Tibial nerve (tissue), 4 donors: ENCODE measurements at places on chromosomes 3 and 15. TPM values are rescaled to one million over a fixed set of nuclear protein-coding genes. Genes with fewer than 3 reads are reported as not detected.

NANOGP8 gene
- 9.4 TPM for total RNA-seq

TMEM40 gene
- total RNA-seq = not detected

P2RY12 gene
- total RNA-seq = 11.5 TPM

AHSG gene
- total RNA-seq = not detected

DNA sequence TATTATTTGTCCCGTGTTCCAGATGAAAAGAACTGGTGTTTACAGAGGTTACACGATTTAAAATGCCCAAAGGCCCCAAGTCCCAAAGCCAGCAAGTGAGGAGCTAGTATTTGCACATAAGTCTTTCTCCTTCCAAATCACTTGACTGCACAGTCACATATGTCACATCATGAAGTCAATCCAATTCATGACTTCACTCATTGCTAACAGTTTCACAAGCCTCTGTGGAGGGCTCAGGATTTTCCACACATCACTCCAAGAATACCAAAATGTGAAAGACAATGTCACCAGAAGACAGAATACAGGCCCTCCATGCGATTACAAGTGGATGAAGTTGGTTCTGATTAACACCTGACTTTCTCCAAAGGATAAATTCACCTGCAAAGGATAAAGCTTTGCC lies 283.1 kb upstream of the UBE2E2 start:
- no peak overlapping the region for H3K4me3 ChIP-seq
- H3K27ac ChIP-seq = no peak overlapping the region
- no peaks in the 10 kb centered on the region for H3K36me3 ChIP-seq
- no peak for DNase-seq
- H3K27me3 ChIP-seq = no peaks in the 10 kb centered on the region
- H3K4me1 ChIP-seq = no peaks in the 10 kb centered on the region

DNA sequence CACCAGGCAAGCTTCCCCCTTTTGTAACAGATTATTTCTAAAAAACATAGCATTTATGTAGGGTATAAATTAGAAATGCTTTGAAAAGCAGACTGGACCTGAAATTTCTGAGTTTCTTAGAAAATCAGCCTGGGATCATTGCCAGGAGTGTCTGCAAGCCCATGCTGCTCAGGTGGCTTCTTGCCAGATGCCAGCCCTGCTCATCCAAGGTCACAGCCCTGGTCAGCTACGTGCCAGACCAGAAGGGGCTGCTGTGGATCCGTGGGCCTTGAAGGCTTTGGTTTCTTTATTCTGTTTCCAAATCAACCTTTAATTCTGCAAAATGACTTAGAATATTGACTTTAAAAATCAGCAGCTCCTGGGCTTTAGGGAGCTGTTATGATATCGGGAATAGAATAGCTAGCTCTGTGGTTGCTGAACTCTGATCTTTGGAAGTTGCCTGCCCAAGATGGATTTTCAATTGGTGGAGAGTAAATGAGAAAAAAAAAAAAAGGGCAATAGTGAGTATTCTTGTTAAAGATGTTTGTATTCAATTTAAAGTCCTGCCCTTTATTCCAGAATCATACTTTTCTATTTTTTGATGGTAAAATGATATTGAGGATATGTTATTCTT lies 370.1 kb upstream of the ONECUT1 start:
- H3K4me3 ChIP-seq = no peak overlapping the region
- H3K27me3 ChIP-seq = no peaks in the 10 kb centered on the region
- no peaks in the 10 kb centered on the region for H3K36me3 ChIP-seq
- H3K27ac ChIP-seq = no peak overlapping the region
- no peak for DNase-seq

GRCh38 chr15:67358812-67359211 lies 104.2 kb downstream of the IQCH start:
- H3K36me3 ChIP-seq = no peaks in the 10 kb centered on the region
- no peaks in the 10 kb centered on the region for H3K4me1 ChIP-seq
- no peaks in the 10 kb centered on the region for H3K27me3 ChIP-seq
- DNase-seq = no peak

- no peaks in the 10 kb centered on the region for H3K36me3 ChIP-seq
- H3K4me3 ChIP-seq = no peak overlapping the region
- no peak overlapping the region for H3K27ac ChIP-seq
- H3K27me3 ChIP-seq = no peaks in the 10 kb centered on the region
- H3K4me1 ChIP-seq = no peaks in the 10 kb centered on the region
- no peak for DNase-seq
These were observed 88.3 kb upstream of the MYRIP start for GRCh38 chr3:39721076-39721475.

GRCh38 chr3:181555681-181556080 lies 156.0 kb upstream of the SOX2 start:
- H3K27ac ChIP-seq = no peak overlapping the region
- no peak for DNase-seq
- no peaks in the 10 kb centered on the region for H3K27me3 ChIP-seq
- H3K36me3 ChIP-seq = no peaks in the 10 kb centered on the region

- no peak for DNase-seq
- no peaks in the 10 kb centered on the region for H3K27me3 ChIP-seq
- peaks cover 26% of the 10 kb centered on the region for H3K4me1 ChIP-seq
- H3K36me3 ChIP-seq = no peaks in the 10 kb centered on the region
- H3K4me3 ChIP-seq = no peak overlapping the region
These were observed 1.6 kb upstream of the MCTP2 start for GRCh38 chr15:94229591-94230369.

KNL1 gene
- total RNA-seq = under 0.01 TPM

DNA sequence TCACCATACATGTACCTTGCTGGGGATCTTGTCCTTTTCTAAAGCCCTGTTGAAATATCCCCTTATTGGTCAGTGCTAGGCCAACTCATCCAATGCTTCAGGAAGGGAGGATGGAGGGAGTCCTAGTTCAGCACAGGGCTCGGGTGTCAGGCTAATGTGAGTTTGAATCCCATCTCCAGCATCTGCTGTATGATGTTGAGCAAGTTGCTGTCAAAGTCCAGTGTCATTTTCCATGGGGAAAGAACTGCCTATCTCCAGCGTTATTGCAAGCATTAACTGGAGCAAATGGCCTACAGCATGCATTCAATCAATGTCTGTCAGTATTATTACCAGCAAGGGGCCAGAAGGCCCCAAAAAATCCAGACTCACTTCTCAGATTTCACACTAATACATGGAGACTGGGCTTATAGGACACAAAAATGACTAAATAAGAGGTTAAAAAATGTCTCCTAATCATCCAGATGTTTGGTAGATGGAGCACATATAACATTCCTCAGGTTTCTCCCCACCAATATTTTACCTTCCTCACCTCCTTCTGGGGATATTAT lies 40.8 kb downstream of the SRGAP3 start:
- H3K4me3 ChIP-seq = no peak overlapping the region
- no peaks in the 10 kb centered on the region for H3K4me1 ChIP-seq
- DNase-seq = no peak
